ENCODE measurements at places on chromosomes 2 and 18.

DNA sequence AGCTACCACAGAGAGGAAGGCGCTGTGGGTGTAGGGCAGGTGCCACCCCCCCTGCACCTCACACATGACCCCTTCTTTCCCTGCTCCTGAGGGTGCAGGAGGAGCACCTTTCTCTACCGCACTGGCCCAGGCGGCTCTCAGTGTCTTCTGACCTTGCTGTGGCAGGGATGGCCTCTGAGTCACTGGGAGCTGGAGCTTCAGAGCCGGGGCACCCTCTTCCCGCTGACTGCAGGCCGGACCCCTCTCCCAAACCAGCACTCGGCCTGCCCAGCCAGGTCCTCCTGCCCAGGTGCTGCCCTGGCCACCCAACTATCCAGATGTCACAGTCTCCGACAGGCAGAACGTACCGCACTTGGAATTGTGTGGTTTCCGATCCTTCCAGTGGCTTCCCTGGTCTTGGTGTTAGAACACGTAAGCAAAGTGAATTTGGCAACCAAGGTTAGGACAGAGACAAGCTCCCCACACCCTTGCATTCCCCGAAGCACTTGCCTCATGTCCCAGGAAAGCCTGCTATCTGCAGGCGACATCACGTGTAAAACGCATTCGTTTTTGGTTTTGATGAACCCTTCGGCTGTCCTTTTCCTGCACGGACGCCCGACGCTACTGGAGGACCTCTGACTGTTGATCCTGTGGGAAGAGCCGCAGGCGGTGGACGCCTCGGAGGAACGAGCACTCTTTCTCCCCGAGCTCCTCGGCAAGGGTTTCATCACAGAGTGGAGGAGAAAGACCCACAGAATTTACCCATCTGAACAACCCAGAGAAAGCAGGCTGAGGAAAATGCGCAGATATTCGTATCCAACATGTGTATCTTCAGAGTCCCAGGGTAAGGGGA lies 24.7 kb upstream of the KCNG2 start:
- DNase-seq, result no peak

- DNase-seq, result no peak
Observed at GRCh38 chr2:234305846-234306245, 191.0 kb downstream of the ARL4C start.

DNA sequence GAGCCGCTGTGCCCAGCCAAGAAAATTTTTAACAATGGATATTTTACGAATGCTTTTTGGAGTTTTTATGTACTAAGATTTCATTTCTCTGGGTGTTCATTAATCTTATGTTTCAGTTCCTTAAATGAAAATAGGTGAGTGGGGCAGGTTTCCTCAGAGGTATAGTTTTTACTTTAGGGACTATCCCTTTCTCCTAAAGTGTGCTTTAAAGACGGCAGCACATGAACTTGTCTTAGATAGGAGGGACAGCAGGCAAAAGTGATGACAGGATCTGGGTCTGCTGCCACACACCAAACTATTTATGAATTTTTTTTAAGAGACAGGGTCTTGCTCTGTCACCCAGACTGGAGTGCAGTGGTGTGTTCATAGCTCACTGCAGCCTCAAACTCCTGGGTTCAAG lies 8.0 kb upstream of the REL start:
- no peak for DNase-seq

- no peak for DNase-seq
Observed at GRCh38 chr2:144233317-144233716, 286.6 kb downstream of the ZEB2 start.

GRCh38 chr2:207662203-207662602 lies 37.0 kb upstream of the METTL21A start:
- no peak for DNase-seq

DNA sequence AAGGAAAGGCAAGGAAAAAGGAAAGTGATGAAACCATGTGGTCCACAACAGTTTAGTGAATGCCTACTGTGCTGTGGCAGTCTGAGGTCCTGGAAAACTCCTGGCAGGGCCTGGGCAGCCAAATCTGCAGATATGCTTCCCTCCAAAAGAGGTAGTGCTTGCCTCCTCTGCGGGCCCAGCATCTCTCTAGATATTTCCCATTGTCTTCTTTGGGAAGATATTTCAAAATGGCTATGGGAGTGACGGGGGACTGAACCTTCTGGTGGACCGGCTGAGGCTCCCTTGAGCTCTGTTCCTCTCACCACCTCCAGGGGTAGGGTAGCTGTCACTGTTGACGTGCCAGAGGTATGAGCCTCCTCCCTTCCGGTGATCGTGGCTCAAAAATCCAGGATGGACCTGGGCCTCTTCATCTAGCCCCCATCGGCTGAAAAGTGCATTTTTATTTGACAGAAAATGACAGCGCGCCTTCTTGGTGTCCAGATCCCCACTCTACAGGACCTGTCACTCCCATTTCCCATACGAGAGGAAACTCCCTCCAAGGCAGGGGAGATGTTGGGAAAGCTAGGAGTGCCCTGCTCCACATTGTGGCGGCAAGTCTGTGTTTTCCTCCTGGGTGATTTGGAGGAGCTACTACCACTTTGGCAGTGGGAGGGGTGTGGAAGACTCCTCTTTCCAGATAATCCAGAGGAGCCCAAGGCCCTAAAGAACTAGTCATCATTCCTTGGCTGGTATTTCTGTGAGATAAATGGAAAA lies 9.4 kb upstream of the PAX3 start:
- DNase-seq, result no peak

- no peak for DNase-seq
Observed at GRCh38 chr18:8777846-8778245, 72.5 kb downstream of the MTCL1 start.

DNA sequence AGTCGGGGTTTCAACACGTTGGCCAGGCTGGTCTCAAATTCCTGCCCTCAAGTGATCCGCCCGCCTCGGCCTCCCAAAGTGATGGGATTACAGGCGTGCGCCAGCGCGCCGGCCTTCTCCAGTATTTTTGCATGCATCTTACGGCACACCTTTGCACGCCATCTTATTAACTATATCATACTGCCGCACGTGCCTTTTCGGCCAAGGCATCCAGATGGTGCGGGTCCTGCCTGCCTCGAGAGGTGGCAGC lies 765 bp upstream of the ING5 start:
- DNase-seq, result no peak

DNA sequence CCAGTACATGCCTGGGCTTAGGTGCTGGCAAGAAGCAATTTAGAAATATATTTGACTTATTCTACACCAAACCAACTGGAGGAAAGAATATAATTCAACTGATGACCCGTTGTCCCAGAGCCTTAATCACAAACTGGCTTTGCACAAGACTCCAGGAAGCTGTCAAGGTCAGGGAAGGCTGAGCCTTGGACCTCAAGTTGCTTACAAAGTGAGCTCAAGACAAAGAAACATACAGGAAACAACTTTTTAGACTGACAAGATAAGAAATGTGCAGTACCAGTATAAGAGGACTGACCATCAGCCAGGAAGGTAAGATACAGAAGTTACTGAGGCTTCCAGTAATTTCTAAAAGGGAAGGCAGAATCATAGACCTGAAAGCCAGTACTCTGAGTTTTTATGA lies 35.0 kb upstream of the GPR55 start:
- no peak for DNase-seq

Data from stimulated activated CD4-positive, alpha-beta T cell treated with anti-CD3 and anti-CD28 coated beads, Interleukin-15, amount 100 ng/mL, for 1 hour (primary cell).